Uterine smooth muscle cell (primary cell): ENCODE measurements at places on chromosomes 12 and 14. TPM values are rescaled to one million over a fixed set of nuclear protein-coding genes. Genes with fewer than 3 reads are reported as not detected.

The KRT72 gene
- not detected in 2 replicates for total RNA-seq

The LRRC10 gene
- not detected in 2 replicates for total RNA-seq

The IL23A gene
- total RNA-seq: 0.22 TPM in 1 of 2 replicates, not detected in the other

The TAS2R10 gene
- 0.44 and 0.50 TPM in 2 replicates for total RNA-seq

The VEZT gene
- total RNA-seq: 67.7 and 74.6 TPM in 2 replicates

The POTEM gene
- not detected in 2 replicates for total RNA-seq

The E2F7 gene
- 26.4 and 32.6 TPM in 2 replicates for total RNA-seq

The KRT3 gene
- not detected in 2 replicates for total RNA-seq

The CPSF6 gene
- total RNA-seq: 17.0 and 20.4 TPM in 2 replicates

The C14orf119 gene
- total RNA-seq: 40.9 and 50.7 TPM in 2 replicates
